K562 (cell line): ENCODE measurements at places on chromosomes 13 and 19. TPM values are rescaled to one million over a fixed set of nuclear protein-coding genes. Genes with fewer than 3 reads are reported as not detected.

UQCR11 gene
- 355 and 411 TPM in 2 replicates for total RNA-seq

BCL2L12 gene
- 183 and 185 TPM in 2 replicates for total RNA-seq

CEBPA gene
- 0.49 and 0.53 TPM in 2 replicates for total RNA-seq

BTBD2 gene
- total RNA-seq, result 13.3 and 15.6 TPM in 2 replicates

ACP7 gene
- not detected in 2 replicates for total RNA-seq

PAN3 gene
- total RNA-seq, result 17.0 and 19.9 TPM in 2 replicates
